Stimulated activated CD8-positive, alpha-beta memory T cell treated with anti-CD3 and anti-CD28 coated beads, Interleukin-7, amount 100 ng/mL, for 24 hours (primary cell): ENCODE measurements at places on chromosomes 5 and 9.

GRCh38 chr9:95880021-95880690 lies 4.7 kb downstream of the ERCC6L2 start:
- no peak for DNase-seq

- no peak for DNase-seq
These were observed 1.4 kb downstream of the STING1 start for GRCh38 chr5:139481122-139481533.

- DNase-seq, result no peak
These were observed 37.6 kb downstream of the ROPN1L start for GRCh38 chr5:10479154-10479721.

- no peak for DNase-seq
These were observed 37.6 kb upstream of the SETD9 start for GRCh38 chr5:56871777-56872176.

GRCh38 chr9:21788752-21789151 lies 13.7 kb upstream of the MTAP start:
- no peak for DNase-seq

DNA sequence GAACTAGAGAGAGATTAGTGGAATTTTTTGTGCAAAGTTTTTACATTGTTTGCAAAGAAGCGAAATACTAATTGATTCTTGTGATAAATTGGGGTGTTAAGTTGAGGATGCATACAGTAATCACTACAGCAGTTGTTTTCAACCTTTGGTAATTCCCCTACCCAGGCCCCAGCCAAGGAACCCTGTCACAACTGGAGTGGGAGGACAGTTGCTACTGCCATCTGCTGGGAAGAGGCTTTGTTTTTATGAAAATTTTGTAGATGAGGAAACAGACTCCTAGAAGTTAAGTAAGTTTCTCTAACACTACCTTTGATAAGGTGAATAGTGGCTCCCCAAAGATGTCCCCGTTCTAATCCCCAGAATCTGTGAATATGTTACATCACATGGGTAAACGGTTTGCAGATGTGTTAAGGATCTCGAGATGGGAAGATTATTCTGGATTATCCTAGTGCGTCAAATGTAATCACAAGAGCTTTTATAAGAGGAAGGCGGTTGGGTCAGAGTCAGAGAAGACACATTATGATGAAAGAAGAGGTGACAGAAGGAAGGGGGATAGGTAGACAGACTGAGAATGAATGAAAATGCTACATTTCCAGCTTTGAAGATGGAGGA lies 34.0 kb upstream of the PPP1R2B start:
- DNase-seq, result no peak

GRCh38 chr9:71604197-71605063 lies 163.9 kb downstream of the CEMIP2 start:
- DNase-seq, result peak; percentile 63

DNA sequence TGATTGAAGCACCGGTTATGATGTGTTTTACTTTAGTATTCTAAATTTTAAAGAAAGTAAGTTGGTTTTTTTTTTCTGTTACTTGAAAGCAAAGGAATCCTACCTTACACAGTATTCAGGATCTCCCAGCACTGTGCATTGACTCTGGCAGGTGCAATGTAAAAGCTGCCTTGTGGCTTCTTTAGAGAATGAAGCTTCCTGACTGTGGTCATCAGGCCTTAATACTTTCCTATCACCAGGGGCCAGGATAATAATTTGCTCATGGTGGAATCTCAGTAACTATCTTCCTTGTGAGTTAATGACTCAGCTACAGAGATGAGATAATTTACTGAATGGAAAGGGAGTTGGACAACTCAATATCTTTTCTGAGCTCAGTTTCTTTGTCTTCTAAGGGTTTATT lies 435.5 kb upstream of the ZNF608 start:
- DNase-seq, result no peak

DNA sequence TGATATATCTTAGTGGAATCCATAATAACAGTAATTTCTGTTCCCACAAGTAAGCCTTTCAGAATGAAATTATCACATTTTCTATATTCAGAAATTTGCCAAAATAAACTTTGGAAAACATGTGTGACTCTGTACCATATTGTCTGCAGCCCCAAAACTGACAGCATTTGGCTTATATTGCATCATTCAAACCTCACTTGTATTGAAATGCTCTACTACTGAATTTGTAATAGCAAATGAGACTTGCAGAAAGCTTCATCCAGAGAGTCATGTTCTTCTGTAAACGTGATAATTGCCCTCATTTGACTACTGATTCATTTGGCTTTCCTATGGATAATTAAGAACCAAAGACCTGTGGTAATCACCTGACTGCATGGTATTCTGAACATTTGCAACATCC lies 1249.5 kb upstream of the CDH18 start:
- no peak for DNase-seq

GRCh38 chr9:123375469-123376132 lies 19.6 kb downstream of the CRB2 start:
- no peak for DNase-seq

DNA sequence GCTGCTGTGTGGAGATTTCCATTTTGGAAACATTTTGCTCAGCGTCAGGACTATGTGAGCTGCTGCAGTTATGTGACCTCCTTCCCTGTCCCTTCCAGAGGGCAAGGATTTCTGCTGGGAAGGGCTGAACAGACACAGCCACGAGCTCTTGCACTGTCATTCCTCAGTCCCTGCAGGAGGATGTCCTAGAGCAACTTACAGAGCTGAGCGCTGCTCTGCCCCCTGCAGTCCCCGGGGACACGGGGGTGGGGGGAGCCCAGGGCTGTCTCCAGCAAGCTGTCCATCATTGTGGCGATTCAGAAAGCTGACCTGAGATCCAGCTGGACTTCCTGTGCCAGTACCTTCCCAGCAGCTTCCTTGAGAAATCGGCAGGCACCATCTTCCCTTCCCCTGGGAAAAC lies 28.0 kb upstream of the MAP1B start:
- DNase-seq, result no peak

DNA sequence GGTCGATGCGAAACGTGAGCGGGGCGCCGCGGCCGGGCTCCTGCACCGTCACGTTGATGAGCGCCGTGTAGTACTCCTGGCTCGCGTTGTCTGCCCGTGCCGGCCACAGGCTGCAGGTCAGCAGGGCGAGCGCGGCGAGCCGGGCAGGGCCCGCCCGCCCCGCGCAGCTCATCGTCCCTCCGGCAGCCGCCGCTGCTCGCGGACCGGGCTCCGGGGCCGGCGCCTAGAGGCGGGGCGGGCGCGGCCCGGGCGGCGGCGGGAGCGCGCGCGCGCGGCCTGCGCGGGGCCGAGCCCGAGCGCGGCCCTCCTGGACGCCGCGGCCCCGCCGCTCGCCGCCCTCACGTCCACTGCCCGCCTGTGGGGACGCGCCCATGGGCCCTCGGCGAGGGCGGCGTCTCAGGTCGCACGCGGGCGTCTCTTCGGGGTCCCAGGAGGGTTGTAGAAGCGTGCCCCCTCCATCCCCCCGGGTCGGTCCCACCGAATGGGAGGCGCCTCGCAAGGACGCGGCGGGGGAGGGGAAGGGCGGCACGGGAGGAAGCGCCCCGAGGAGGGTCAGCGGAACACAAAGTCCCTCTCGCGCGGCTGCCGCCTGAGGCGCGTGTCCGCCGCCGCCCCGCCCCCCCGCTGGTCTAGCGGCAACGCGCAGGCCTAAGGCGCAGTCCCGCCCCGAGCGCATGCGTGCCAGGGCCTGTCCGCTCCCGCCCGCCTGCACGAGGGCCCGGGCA lies at the start of gene RNF130:
TSS of gene RNF130 (minus strand) at position 229 of the 725 bp plus-strand sequence. CDS start at position 172, 57 bp downstream.
- DNase-seq, result peak; percentile 76
